ENCODE measurements at places on chromosomes 4 and X.

- no peak for DNase-seq
Observed at GRCh38 chrX:57241967-57242366, 44.5 kb upstream of the FAAH2 start.

GRCh38 chrX:13387666-13388494 is 68.0 kb upstream of the ATXN3L start:
- DNase-seq, result no peak

DNA sequence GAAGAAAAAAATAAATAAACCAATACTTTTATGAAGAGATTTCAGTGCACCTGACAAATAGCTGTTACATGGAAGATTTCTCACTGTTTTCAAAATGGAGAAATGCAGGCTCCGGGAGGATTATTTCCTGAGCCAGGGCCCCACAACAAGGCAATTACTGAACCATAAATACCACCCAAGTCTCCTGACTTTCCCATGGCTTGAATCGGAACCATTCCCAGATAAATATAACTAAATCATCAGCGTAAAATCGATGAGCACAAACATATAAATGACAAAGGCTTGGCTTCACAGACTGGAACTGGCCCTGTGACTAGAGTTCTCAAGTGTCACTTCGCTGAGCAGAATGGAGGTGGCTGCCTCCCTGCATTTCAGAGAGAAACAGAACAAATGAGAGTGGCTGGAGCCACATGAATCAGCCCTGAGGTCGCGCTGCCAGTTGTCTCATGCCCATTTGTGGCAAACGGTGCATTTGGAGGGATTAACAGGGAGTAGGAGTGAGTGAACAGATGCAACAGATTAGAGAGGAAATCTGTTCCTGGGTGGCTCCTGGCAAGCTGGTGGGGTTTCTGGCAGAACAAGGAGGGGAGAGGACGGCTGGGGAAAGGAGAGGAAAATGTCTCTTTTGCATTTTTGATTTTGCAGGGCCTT is 57.3 kb upstream of the STIM2 start:
- DNase-seq, result no peak

DNA sequence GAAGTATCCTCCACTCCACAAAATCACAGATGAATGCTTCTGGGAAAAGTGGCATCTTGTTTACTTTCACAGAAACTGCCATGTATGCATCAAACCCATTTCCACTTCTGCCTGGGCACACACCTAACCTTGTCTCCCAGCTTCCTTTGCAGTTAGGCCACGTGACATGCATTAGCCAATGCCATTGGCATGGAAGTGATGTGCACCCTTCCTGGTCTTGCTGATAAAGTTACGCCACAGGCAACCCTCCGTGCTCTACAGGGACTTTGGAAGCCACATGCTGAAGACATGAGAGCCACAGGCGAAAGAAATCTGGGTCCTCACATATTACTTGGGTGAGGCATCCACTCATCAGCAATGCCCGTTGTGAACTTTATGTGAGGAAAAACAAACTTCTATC is 123.3 kb downstream of the USP46 start:
- no peak for DNase-seq

GRCh38 chr4:15805583-15806517 is 27.7 kb downstream of the CD38 start:
- peak; percentile 12 for DNase-seq

DNA sequence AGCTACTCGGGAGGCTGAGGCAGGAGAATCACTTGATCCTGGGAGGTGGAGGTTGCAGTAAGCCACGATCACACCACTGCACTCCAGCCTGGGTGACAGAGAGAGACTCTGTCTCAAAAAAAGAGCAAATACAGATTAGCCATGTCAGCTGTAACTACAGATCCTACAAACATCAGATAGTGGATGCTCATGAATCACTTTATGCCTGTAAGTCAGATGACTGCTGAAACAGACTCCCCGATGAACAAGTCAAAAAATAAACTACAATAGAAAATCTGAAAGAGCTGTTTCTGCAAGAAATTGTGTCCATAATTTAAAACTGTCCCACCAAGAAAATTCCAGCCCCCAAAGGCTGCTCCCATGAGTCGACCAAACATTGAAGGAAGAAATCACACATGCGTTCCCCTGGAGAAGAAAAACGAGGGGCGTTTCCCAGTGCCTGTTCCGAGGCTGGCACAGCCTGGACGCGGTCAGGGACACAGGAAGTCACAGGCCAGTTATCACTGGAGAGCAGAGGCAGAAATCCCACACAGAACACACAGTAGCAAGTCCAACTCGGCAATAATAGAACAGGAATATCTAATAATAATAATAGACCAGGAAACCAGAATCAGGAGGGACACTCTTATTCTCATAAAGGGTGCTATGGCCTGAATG is 30.0 kb upstream of the GTPBP6 start:
- DNase-seq, result no peak

DNA sequence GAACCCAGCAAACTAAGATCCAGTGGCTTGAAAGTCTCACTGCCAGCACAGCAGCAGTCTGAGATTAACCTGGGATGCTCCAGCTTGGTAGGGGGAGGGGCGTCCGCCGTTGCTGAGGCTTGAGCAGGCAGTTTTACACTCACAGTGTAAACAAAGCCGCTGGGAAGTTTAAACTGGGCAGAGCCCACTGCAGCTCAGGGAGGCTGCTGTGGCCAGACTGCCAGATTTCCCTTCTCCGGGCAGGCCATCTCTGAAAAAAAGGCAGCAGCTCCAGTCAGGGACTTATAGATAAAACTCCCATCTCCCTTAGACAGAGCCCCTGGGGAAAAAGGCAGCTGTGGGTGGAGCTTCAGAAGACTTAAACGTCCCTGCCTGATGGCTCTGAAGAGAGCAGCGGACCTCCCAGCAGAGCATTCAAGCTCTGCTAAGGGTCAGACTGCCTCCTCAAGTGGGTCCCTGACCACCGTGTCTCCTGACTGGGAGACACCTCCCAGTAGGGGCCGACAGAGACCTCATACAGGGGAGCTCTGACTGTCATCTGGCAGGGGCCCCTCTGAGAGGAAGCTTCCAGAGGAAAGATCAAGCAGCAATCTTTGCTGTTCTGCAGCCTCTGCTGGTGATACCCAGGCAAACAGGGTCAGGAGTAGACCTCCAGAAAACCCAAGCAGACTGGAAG is 45.1 kb upstream of the CDX4 start:
- DNase-seq, result no peak

GRCh38 chr4:3098346-3098745 is 23.9 kb downstream of the HTT start:
- DNase-seq, result no peak

GRCh38 chr4:105619188-105619931 is 66.9 kb downstream of the ARHGEF38 start:
- peak; percentile 70 for DNase-seq

DNA sequence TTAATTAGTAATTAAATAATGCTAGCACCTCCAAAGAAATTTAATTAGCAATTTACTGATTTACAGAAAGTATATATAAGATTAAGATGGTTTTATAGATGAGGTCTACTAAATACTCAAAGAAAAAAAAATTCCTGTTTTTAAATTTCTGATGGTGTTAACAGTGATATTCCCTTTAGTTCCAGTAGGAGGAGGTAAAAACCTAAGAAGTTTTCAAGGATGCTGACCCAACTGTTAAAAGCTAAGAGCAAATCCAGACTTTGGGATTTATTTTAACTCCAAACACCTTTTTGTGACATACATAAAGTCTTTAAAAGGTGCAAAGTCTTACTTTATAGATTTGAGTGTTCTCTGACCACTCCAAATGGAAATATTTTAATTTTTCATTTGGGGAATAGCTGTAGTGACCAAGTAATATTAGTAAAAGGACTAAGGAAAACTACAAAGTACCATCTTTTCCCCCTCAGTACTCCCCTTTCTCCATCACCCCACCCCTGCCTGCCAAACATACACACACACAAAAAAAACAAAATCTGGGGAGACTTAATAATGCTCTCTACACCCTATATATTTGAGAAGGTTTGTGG is 34.2 kb upstream of the CSN1S1 start:
- DNase-seq, result peak; percentile 8

GRCh38 chr4:55296096-55296495 is 49.9 kb upstream of the SRD5A3 start:
- no peak for DNase-seq

GRCh38 chr4:77802402-77802801 is 16.8 kb downstream of the CNOT6L start:
- no peak for DNase-seq

DNA sequence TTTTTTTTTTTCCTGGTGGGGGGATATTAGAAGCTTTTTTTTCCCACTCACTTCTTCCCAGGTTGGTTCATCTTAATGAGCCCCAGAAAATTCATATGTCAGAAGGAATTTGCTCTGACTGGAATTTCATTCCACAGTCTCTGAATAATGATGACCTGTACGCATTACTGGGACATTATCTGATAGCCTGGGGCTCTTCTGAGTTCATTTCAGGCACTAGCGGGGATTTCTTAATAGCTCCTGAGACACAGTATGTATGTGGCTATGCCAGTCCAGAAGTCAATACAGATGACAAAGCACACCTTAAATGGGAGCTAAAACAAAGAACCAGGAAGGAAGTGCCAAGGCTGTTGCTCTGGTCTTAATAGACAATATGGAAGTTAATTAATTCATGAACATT is 295.2 kb upstream of the IGFBP7 start:
- no peak for DNase-seq

GRCh38 chr4:53541577-53542206 is 49.6 kb downstream of the LNX1 start:
- no peak for DNase-seq

- DNase-seq, result no peak
Observed at GRCh38 chr4:73772363-73772762, 32.0 kb downstream of the CXCL8 start.

DNA sequence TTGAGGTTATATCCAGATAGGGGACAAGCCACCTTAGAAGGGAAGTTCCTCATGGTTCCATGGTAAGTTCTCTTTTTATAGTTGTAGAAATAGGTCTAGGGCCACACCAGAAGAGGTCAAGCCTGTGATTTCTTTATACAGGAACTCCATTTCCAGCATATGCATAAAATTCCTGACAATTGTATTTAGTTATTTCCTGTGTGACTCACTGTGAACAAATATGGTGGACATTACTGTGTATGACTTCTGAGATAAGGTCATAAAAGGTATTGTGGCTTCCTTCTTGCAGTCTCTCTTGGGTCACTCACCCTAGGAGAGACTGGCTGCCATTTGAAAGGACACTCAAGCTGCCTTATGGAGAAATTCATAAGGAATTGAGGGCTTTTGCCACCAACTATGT is 2.2 kb upstream of the C4orf36 start:
- no peak for DNase-seq

- DNase-seq, result no peak
Observed at GRCh38 chr4:152613351-152613750, 66.4 kb downstream of the TMEM154 start.

DNA sequence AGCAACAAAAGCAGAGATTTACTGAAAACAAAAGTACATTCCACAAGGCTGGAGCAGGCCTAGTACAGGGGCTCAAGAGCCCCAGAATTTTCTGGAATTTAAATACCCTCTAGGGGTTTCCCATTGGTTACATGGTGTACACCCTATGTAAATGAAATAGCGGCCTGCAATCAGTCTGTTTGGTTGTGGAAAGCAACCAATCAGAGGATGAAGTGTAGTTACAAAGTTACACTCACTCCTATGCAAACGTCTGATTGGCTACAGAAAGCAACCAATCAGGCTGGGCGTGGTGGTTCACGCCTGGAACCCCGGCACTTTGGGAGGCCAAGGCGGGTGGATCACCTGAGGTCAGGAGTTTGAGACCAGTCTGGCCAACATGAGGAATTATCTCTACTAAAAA is 13.8 kb upstream of the TXLNG start:
- DNase-seq, result no peak

- no peak for DNase-seq
Observed at GRCh38 chr4:108144451-108144850, 24.3 kb downstream of the LEF1 start.

DNA sequence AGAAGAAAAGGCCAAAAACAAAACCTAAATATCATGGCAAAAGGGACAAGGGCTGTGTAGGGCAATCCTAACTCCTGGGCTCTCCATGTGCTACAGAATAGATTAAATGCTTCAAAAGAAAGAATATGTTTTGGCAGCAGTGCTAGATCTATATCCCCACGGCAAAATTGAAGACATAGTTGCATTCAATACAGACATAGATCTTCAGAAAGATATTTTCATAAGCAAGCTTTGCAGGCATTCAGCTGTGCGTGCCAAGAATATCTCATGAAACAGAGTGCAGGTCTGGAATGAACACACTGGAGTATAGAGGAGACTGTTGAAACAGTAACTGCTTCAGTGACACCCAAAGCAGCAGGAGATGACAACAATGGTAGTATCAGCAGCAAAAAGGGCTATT is 1476.9 kb downstream of the ARAP2 start:
- no peak for DNase-seq

DNA sequence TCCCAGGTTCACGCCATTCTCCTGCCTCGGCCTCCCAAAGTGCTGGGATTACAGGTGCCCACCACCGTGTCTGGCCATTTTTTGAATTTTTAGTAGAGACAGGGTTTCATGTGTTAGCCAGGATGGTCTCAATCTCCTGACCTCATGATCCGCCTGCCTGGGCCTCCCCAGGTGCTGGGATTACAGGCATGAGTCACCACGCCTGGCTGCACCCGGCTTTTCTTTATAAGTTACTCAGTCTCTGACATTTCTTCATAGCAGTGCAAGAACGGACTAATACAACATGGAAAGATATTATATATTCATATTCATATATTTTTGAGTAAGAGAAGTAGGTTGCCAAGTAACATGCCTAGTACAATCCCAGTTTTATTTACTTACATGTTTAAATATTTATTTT is 22.9 kb downstream of the SHROOM3 start:
- no peak for DNase-seq
